Karpas-422 (cell line): ENCODE measurements at places on chromosomes 7 and 10.

- no peak for DNase-seq
Measured at GRCh38 chr7:110861163-110861562, 229.8 kb upstream of the LRRN3 start.

DNA sequence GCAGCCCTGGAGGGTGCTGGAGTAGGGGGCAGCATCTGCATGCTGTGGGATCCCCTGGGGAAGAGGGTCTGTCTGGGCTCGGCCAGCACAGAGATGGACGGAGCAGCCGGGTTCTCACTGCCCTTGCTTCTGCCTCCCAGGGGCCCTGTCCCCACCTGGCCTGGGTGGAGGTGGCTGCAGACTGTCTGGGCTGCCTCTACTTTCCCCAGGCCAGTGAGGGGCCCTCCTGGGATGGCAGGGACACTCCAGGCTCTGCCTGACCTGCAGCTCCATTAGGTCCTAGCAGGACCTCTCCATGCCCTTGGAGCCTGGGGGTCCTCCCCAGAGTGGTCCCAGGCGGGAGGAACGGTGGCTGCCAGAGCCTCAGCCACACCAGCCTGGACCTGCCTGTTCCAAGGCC is 63.7 kb downstream of the PWWP2B start:
- no peak for DNase-seq

DNA sequence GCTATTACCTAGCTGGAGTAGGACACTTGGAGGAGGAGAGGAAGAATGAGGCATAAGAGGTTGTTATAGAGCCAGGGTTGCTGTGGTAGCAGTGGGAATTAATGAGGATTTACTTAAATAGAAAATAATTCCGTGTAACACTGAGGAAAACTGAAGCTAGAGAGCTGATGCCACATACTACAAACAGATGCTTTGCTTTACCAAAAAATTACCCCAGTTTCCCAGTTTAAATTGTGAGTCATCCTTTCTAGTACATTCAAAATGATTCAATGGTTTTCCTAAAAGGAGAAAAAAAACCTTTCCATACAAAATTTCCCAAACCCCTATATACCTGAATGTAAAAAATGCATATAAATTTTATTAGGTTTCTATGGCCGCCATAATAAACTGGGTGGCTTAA is 58.3 kb downstream of the ZNF518A start:
- no peak for DNase-seq

DNA sequence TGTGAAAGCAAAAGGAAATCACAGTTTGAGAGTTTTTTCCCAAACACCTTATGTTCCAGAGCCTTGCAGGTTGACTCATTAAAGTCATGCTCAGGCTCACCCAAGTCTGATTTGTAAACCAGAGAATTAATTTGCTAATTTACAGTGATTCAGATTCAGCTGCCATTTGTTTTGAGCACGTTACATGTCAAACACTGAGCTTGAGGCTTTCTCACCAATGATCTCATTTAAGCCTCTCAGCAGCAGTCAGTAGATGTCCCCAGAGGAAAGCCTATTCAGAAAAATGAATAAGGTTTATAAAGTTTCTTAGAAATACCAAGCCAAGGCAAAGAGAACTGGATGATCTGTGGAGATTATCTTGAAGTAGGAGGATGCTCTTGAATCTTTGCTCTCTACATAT is 420.4 kb downstream of the HTR7 start:
- DNase-seq = no peak

- peak; percentile 51 for DNase-seq
Measured at GRCh38 chr10:36872702-36873393, 252.6 kb upstream of the ANKRD30A start.

- peak; percentile 60 for DNase-seq
Measured at GRCh38 chr7:69738396-69738951, 140.2 kb downstream of the AUTS2 start.

GRCh38 chr10:104639590-104640338 is 1.3 kb upstream of the SORCS3 start:
- no peak for DNase-seq

GRCh38 chr10:45442662-45443061 is 68.6 kb downstream of the ALOX5 start:
- DNase-seq = peak; percentile 63

GRCh38 chr10:86042161-86042560 is 324.4 kb downstream of the GRID1 start:
- DNase-seq = no peak

GRCh38 chr7:96993094-96993865 is 12.1 kb upstream of the DLX6 start:
- no peak for DNase-seq

DNA sequence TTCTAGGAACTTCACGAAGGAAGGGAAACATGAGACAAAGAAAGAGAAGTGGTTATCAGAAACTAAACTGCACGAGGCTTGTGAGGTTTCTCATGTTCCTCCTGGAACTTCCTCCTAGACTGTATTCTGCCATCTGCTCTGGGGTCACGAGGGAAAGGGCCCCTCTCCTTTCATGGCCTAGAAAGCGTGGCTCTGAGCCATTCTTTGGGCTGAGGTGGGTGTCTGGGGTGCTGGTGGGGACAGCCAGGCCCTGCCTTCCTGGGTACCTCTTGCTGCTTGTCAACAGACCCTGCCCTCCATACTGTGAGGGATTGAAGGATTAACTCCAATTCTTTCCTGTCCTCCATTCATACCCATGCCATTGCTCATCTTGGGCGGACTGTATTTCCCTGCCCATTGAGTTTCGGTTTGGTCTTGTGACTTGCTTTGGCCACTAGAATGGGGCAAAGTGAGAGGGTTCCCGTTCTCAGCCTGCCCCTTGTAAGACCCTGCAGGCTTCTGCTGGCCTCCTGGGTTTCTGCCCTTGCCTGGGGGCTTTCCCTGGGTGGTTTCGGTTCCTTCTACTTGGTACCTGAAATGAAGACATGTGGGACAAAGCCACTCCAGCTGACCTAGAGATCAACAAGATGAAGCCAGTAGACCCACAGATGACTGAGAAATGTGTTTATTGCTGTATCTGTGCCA is 14.9 kb upstream of the GIMAP8 start:
- DNase-seq = no peak

DNA sequence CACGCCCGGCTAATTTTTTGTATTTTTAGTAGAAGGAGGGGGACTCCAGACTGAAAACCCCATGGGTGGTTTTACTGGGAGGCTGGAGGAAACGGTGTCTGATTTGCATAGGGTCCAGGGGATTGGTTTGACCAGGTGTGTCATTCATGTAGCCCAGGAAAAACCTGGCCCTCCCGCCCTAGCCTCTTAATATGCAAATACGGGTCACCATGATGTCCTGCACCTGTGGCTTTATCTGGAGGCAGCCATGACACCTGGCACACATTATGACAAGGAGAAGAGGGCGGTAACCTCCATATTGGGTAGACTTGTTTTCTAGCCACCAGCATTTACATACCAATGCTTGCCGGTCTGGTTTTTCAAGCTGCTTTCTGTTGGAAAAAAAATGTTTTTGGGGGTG is 68.0 kb downstream of the TRIL start:
- DNase-seq = no peak

DNA sequence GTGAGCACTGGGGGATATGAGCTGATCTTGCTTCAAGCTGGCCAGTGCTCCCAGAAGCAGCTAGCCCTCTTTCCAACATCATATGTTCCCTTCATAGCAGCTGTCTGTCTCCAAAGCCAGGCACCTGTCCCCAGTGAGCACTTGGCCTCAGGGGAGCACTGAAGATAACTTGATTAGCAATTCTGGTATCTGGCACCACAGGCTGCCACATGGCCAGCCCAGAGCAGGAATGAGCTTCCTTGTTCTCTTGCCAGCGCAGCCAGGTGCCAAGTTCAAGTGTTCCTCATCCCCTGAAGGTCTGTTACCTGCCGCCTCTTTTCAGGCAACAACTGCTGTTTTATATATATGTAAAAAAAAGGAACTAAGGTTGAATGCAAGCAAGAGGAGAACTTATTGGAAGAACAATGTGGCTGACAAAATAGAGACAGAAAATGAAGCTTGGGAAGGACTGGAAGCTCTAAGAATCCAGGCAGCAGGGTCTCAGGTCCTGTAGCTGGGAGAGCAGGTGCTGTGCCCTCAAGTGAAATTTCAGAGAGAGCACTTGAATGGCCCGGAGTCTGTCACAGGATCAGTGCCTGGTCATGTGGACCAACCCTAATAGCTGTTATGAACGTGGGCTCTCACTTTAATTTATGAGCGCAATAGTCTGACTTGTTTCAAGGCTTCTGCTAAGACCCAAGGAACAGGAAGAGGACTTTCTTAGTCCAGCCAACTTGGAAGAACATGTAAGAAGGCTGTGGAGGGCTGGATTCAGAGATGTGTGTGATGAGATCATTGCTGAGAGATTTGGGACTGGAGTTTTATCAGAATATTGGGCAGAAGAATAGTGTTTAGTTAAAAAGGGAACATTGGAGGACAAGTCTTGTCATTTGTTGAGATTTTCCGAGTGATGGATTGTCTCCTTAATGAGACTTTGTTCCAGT is 267.2 kb downstream of the GLRX3 start:
- no peak for DNase-seq
